ENCODE measurements at places on chromosomes 2 and 18. TPM values are rescaled to one million over a fixed set of nuclear protein-coding genes. Genes with fewer than 3 reads are reported as not detected.

GRCh38 chr18:34740101-34740500 is 30.0 kb downstream of the DTNA start:
- no peak for DNase-seq

DNA sequence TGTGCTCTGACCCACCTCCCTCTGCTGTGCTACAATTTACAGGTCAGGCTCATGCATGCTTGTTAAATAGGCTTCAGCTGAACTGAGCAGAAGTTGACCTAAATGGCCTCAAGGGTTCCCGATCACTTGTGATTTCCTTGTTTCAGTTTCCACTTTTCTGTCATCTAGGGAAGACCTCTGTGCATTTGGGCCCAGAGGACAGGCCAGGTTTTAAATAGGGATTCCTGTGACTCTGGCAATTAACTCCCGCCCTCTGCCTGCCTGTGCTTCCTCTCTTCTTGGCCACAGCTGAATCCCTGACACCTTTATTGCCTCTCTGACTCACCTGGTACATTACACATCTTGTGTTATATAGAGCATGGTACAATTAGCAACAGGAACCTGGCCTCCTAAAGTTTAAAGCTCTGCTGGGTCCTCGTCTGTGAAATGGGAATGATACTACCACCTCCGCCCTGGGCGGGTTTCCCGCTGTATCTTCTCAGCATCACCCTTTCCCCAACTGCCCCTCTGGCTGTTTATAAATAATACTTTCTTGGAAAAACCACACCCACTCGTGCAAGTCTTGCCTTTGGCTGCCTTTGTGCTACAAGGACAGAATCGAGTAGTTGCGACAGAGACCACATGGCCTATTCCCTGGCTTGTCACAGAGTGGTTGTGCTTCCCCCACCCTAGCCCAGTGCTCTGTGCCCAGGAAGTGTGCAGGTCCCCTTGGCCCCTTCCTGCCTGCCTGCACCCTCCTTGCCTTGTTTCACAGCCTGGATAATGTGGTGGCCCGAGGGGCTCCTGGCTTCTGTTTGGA is 7.9 kb downstream of the CABLES1 start:
- no peak for DNase-seq

GRCh38 chr18:71760541-71760940 is 783.6 kb downstream of the CBLN2 start:
- DNase-seq = no peak

- DNase-seq = no peak
Observed at GRCh38 chr2:96342085-96342484, 6.5 kb downstream of the NCAPH start.

GRCh38 chr2:167484875-167485274 is 596.6 kb downstream of the XIRP2 start:
- DNase-seq = no peak

DNA sequence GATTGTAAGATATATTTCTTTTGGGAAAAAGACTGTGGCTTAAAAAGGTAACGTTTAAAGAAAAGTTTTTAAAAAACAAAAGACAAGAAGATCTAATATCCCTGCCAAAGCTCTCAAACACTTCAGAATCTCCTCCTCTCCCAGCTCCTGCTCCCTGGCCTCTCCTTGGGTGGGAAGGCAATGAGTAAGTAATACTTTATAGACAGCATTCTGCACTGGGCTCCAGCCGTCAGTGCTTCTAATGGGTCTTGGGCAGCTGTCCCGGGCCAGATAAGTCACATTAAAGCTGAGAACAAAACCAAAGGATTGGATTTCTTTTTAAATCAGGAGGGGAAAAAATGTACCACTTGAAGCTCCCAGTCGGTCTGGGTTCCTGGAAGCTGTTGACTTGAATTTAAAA is 133.7 kb downstream of the ALPK2 start:
- DNase-seq = no peak

GRCh38 chr2:85459771-85460170 is 41.3 kb downstream of the SH2D6 start:
- DNase-seq = no peak

GRCh38 chr18:3692691-3693090 is 242.7 kb downstream of the TGIF1 start:
- no peak for DNase-seq

POMC gene
- total RNA-seq = 9.5 TPM

MYO5B gene
- 2.7 TPM for total RNA-seq

SMARCAL1 gene
- 9.7 TPM for total RNA-seq

TMEFF2 gene
- not detected for total RNA-seq
